Frontal cortex (tissue), 4 donors: ENCODE measurements at places on chromosomes 6 and 20.

- no peak for DNase-seq
Observed at GRCh38 chr20:32007787-32008616, 2.2 kb upstream of the CCM2L start.

DNA sequence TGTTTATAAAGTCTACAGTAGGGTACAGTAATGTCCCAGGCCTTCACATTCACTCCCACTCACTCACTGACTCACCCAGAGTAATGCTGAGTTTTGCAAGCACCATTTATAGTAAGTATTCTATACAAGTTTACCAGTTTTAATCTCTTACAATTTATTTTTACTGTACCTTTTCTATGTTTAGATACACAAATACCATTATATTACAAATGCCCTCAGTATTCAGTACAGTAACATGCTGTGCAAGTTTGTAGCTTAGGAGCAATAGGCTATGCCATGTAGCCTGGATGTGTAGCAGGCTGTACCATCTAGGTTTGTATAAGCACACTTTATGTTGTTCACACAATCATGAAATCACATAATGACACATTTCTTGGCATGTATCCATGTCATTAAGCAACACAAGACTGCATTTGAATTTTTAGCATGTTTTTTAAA lies 673.6 kb downstream of the CD109 start:
- no peak for DNase-seq

DNA sequence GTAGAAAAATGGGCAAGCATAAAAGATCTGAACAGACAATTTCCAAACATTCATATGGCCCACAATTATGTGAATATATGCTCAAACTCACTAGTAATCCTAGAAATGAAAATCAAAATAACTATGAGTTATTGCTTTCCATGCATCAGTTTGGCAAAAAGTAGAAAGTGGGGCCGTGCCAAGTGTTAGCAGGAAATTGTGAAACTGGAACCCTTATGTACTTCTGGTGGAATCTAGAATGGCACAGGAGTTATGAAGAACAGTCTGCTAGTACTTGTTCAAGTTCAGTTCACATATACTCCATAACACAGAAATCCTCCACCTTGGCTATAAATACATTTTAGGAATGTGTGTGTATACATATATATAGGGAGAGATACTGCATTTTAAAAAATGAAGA lies 89.8 kb downstream of the EYA2 start:
- DNase-seq, result no peak

DNA sequence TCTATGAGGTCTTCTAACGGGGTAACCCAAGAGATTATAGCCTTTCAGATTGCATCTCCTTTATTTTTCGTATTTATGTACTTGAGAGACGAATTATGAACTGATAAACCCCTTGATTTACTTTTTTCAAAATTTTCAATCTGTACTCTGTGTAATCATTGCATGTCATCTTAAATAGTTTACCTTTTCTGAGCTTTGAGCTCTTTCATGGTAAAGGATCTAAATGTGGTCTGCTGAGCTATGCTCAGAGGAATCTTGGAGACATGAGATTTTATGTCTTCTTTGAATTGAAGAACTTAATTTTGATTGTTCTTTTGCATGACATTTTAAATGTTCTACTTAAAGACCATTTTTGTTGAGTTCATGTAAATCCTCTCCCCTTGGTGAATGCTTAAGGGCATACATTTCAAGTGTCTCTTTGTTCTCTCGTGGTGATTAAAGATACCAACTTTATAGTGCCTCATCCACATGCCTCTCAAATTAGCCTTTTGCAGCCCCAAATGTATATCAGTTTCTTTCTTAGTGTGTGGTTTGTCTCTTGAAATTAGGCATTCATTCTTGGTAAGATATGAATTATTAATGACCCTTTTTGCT lies 116.3 kb upstream of the SCGN start:
- DNase-seq, result no peak

DNA sequence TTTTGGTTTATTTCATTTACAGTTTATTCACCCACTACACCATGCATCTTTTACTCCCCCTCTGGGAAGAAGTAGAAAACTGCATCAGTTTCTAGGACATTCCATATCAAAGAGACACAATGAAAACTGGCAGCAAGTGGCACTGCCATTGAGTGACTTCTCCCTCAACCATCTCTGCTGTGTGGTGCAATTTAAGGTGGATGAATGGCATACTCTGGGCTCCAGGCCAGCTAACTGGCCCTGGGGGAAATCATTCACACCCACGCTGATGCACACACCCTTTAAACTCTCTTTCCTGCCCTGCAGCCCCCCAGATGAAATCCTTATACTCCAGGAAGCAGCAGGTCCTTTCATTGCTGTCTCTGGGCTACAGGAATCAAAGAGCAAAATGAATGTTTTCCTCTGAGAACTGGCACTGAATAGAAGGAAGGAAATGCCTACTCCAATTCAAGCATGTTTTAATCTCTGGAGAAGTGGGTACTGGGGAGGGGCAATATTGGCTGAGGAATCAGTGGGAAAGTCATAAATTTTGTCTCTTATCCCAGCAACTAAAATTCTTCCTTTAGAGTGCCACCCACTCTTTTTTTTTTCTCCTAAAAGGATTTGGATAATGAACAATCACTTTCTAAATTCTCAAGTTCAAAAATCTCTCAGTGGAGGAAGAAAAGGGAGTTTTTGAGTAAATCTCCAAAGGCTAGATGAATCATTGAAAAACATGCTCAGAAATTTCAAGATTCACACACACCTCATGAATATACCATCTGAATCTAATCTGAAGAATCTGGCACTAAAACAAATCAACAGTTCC lies 16.9 kb upstream of the RFPL4B start:
- DNase-seq, result no peak

DNA sequence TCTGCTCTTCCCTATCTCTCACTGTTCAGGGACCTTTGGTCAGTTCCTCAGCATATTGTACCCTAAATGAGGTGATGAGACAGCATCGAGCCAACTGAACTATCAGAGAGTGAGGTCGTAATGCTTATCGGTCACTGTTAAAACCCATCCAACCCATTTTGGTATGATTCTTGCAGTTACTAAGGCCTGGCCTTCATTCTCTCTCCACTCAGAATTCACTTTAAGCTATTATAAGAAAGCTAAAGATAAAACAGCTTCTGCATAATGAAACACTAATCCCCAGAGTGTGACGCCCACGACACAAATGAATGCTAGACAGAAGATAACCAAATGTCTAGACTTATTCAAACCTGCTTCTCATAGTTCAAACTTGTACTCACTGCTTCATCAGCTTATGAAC lies 175.8 kb downstream of the GMPR start:
- DNase-seq, result no peak

- DNase-seq, result no peak
Observed at GRCh38 chr6:33790379-33790778, 1.4 kb upstream of the LEMD2 start.

DNA sequence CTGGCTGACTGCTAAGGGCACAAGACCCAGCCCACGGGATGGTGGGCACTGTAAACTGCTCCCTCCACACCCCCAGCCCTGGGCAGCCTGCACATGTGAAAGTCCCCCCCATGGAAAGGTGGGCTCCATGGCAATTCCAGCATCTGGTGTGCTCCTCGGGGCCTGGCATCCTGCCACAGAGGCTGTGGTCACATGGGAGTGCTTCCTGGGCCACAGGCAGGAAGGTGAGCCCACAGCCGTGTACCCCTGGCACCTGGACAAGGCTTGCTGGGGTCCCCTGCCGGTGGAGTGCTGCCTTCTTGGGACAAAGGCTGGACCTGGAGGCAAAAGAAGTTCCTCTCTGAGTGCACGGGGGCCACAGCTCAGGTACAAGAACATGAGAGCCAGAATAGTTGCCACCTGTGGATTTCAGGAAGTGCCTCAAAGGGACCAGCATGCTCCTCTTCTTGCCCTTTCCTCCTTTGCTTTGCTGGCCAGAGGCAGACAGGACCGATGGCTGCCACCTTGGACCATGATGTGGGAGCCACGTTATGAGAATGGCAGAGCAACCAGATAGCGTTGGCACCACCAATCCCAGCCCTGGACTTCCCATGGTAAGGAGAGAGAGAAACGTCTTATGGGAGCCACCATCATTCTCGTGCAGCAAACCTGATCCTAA lies 120.2 kb upstream of the MLN start:
- DNase-seq, result no peak

DNA sequence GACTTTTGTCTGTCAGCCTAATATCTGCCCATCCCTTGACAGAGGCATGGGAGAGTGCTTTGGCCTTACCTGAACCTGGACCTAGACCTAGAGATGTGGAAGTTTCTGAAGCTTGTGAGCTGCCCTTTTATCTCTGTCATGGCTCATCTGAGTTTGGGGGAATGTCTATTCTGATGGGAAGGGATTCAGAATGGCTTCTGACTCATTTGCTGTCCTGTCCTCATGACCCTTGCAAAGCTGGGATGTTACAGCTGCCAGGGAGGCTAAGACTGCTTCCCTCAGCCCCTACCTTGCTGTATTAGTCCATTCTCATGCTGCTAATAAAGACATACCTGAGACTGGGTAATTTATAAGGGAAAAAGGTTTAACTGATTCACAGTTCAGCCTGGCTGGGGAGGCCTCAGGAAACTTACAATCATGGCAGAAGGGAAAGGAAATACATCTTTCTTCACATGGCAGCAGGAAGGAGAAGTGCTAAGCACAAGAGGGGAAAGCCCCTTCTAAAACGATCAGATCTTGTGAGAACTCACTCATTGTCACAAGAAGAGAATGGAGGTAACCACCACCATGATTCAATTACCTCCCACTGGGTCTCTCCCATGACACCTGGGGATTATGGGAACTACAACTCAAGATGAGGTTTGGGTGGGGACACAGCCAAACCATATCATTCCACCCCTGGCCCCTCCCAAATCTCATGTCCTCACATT lies 252.2 kb downstream of the ERMARD start:
- no peak for DNase-seq

- DNase-seq, result no peak
Observed at GRCh38 chr20:63208346-63208909, 7.5 kb downstream of the YTHDF1 start.

DNA sequence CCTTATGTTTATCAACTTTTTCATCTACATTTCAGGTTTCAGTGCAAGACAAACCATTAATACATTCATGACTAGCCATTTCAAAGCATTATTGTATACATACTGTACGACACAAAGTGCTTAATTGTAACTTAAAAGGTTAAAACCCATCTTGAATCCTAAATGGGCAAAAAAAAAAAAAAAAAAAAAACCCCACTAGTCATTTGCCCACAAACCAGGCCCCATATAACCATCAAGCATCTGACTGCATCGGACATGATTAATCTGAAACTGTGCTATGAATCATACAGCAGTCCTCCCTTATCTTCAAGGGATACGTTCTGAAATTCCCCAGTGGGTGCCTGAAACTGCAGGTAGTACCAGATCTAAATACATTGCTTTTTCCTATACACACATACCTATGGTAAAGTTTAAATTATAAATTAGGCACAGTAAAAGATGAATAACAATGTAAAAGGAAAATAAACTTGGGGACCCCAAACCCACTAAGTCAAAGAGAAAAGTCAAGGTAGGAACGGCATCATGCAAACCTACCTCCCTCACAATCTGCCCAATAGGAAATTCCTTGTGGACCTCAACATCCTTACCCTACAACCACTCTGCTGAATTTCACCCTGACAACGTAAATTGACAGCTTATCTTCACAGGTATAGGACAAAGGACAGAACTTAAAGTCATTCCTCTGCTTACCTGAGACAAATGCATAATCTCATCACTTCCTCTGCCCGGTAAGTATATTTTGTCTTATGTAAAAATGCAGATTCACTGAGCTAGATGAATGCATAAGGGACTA lies 14.3 kb downstream of the B4GALT5 start:
- DNase-seq, result no peak

DNA sequence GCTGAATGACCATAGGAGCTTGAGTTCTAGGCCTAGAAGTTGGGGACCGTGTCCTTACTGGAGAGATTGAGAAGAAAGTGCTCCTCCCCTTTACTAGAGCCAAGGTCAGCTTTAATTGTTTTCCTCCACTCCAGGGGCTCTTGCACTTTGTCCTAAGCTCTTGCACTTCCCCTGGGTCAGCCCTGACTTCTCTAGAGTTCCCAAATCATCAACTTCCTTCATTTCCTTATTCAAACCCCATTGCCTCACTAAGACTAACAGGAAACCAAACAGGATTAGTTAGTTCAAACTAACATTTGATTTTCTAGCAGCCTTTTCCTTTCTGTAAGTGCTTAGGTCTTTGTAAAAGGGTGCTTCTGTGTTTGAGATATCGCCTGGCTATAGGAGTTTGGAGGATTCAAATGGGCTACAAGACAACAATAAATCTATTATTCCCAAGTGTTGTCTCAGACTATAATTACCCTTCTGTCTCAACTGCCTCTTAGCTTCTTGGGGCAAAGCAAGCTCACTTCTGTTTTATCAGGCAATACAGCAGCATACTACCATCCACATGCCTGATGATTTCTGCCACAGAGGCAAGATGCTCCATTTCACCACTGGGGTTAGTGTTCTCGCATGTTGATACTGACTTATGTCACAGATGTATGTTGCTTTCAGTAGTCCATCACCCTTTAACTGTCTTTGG lies 12.8 kb upstream of the DTNBP1 start:
- no peak for DNase-seq

GRCh38 chr20:57548177-57549058 lies 12.5 kb upstream of the PCK1 start:
- DNase-seq, result no peak

DNA sequence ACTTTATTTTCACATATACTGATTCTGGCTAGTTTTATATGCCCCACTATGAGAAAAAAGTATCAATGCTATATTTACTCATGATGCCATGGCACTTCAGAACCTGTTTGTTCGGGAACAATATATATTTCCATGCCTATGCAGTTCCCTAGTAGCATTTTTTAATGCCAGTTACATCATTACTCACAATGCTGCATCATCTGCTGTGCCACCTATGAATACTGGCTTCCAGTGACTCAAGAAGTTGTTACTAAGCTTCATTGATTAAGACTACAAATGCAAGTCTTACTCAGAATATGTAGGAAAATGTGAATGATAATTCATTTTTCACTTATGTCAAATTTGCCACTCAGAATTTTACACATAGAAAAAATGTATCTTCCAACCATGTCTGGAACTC lies 97.9 kb downstream of the MAFB start:
- DNase-seq, result no peak

DNA sequence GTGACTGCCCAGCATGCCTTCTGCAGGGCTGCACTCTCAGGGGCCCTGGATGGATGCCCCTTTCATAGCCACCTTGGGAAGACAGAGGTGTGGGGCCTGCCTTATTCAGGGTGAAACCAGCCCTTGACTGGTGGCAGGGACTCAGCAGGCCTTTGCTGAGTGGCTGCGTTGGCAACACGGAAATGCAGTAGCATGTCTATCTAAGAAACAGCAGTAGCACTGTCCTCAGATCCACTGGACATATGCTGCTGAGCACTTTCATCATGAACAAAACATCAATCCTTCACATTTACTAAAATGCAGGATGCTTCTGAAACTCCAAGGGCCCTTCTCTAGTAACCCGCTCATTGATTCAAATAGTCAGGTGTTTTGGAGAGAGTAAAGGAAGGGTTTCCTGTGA lies 4.9 kb upstream of the TBXT start:
- DNase-seq, result no peak

DNA sequence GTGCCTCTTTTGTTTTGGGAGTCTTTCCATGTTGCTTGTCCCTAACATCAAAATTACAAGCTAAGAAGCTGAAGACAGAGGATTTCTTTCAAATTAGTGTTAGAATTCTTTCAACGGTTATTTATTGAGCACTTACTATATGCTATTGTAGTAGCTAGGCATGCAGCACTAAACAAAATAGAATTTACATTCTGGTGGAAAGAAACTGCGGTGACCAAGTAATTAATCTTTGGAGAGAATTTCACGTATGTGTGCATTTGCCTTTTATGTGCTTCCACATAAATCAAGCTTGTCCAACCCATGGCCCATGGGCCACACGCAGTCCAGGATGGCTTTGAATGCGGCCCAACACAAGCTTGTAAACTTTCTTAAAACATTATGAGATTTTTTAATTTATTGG lies 33.0 kb upstream of the DUSP22 start:
- DNase-seq, result no peak
